ENCODE measurements at places on chromosomes 3 and 15. TPM values are rescaled to one million over a fixed set of nuclear protein-coding genes. Genes with fewer than 3 reads are reported as not detected.

CCR3 gene
- total RNA-seq = not detected

OPA1 gene
- total RNA-seq = 30.6 TPM

PRR23E gene
- total RNA-seq = not detected

APOD gene
- total RNA-seq = 0.87 TPM

SLC51A gene
- total RNA-seq = not detected

HACD2 gene
- total RNA-seq = 34.4 TPM

GCHFR gene
- 7.3 TPM for total RNA-seq
